Panc1 (cell line): ENCODE measurements at places on chromosomes 5 and 9.
A peak's percentile ranks its signal among the peaks of the same experiment; 100 is the strongest.

- no peak for DNase-seq
Measured at GRCh38 chr9:77647267-77648233, 572 bp downstream of the GNA14 start.

DNA sequence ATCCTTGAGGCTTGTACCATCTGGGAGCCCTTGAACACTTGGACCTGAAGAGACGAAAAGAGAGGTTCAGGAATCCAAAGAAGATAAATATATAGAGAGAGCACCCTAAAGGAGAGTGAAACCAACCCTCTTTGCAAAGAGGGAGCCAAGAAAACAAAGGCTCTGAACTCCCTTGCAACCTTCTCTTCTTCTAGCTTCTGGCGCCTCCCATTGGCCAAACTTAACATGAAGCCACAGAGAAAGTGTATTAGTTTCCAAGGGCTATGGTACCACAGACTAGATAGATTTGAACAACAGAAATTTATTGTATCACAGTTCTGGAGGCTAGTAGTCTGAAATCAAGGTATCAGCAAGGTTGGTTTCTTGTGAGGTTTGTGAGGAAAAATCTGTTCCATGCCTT is 175.1 kb downstream of the HCN1 start:
- DNase-seq = no peak

DNA sequence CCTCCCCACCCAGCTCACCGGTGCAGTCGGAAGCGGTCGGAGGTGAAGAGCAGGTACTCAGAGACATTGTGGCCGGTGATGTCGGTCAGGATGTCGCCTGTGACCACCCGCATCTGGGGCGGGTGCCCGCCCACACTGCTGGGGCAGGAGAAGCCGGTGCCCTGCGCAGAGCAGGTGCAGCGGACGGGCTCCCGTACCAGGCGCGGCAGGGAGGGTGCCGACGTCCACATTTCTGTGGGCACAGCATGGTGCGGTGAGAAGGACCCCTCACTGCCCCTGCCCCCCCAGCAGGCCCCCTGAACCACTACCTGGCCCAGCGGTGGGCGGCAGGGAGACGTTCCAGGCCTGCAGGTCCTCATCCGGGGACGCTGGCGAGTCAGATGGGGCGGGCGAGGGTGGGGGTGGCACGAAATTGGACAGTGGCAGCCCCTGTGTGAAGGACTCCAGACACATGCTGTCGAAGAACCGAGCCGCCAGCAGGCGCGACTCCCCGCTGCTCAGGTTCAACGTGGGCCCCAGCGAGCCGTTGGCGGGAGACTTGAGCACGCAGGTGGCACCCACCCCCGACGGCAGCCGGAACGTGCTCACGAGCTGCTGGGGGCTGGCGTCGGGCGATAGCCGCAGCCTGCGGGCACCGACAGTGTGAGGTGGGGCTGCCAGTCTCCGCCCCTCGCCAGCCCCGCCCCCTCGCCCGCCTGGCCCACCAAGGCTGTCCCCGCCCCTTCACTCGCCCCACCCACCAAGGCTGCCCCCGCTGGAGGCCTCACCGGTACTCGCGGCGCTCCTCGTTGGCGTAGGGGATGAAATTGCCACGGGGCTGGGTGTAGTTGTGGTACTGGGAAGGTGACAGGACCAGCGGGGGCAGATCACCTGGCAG is 15.1 kb downstream of the ABCA2 start:
- no peak for DNase-seq

DNA sequence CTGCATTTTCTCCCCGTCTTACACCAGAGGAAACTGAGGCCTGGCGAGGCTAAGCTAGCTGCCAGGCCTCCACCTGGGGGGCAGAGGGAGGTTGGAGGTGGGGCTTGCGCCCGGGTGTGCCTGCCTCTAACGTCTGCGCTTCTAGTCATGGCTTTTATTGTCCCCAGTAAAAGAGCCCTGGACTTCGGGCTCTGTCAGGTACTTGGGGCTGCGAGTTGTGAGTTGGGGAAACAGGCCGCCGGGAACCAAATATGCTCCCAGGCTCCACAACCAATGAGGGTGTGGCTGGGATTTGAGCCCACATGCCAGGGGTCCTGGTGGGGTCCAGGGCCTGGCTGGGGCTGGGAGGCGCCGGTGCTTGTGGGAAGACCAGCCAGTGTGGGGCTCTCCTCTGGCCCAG is 57.4 kb upstream of the NOTCH1 start:
- DNase-seq = no peak

DNA sequence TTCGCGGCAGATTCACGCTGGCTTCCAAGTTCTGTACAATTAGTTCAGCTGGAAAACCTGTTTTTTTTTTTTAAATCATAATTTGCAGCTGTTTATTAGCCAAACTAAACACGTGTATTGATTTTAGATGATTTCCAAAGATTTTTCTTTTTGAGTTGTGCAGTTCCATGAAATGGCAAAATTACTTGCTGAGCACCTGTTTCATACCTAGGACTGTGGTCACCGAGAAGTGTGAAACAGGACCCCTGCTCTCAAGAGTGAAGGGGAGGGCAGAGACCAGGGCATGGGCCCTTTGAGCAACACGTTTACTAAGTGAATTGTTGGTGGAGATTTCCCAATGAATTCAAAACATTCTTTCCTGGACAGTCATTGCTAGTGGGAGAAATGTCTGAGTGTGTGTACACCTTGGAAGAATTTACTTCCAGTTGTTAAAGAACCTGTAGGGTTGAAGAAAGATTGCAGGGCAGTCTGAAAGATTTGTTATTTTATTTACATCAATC is 688 bp downstream of the SNX24 start:
- no peak for DNase-seq

DNA sequence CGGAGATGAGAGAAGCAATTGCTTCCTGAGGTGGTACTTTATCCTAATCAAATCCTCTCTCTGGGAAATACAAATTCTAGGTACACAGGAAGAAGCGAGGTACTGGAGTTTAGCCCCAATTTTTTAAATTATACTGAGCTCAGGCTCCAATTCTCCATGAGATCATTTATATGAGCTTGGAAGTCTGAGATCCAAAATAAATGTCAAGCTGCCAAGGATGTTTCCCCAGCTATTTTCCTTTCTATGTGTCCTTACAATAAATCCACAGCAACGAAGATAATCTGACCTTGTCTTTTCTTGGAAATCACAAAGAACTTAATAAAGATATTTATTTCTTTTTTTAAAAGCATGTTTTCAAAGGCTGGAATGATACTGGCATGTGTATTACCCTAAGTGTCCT is 597.3 kb downstream of the GABRG2 start:
- no peak for DNase-seq

DNA sequence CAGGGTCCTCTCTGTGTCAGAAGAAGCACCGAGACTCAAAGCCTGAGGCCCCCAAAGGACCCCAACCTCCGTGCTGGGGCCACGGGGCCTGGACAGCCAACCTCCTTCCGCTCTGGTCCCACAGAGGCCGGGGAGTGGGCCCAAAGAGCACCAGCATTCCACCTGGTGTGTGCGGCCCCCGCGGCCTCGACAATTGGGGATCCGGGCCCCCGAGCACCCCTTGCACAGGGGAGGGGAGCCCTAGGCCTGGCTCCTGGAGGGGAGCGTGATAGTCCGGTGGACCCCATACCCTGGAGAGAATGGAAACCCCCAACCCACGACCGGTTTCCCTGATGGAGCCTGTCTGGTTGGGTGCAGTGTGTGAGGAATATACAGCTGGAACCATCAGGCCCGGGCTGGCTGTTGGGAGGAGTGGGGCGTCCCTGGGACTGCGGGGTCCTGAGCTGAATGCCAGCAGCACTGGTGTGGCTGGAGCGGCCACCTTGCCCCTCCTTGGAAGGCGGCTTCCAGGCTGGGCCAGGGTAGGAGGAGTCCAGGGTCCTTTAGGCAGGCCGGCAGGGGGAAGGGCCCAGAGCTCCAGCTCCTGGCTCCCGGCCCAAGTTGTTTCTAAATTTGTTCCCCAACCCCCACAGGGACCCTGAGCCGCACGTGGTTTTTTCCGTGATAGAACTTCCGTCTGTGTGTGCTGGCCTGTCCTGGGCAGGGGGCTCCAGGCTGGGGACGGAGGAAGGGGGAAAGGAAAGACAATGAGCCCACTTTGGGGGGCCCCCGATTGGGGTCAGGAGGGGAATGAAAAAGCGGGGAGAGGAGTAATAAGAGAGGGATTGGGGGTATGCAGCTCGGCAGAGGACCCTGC is 825 bp upstream of the TOR4A start:
- DNase-seq = no peak

GRCh38 chr5:41754857-41755256 is 115.4 kb downstream of the OXCT1 start:
- no peak for DNase-seq

GRCh38 chr9:107905308-107906020 is 415.9 kb upstream of the KLF4 start:
- no peak for DNase-seq

DNA sequence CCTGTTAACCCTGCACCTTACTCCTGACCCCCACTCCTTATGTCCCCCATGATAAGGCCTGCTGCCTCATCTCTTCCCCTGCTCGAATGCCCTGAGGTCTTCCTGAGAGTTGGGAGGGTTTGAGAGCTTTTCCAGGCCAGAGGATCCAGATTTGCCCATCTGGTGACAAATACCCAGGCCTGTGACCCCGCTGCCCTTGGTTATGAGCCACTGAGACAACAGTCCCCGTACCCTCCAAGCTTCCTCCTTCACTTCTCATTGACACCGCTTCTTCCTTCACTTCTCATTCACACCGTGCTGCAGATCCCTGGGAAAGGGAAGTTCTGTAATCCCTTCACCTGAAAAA is 593 bp downstream of the GM2A start:
- DNase-seq = no peak

- DNase-seq = no peak
Measured at GRCh38 chr9:89541798-89542197, 43.9 kb upstream of the SEMA4D start.

- no peak for DNase-seq
Measured at GRCh38 chr5:43312699-43313034, 545 bp downstream of the HMGCS1 start.

DNA sequence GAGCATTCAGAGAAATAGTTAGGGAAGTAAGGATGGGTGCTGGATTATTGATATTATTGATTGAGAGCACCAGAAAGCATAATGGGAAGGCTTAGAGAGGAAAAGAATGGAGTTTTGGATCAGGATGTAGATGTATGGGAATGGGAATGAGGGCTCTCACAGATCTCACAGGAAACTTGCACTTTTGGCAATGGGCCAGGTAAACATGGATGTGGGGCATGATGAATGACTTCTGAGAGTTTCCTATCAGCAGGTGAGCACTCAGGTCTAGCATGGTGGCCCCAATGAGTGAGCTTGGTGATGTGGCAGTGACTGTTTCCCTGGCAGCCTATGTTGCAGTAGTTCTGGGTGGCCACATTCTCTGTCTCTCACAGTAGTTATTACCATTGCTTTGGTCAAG is 283.8 kb downstream of the FBXL7 start:
- DNase-seq = no peak

- DNase-seq = no peak
Measured at GRCh38 chr5:134122530-134122929, 8.0 kb downstream of the TCF7 start.

DNA sequence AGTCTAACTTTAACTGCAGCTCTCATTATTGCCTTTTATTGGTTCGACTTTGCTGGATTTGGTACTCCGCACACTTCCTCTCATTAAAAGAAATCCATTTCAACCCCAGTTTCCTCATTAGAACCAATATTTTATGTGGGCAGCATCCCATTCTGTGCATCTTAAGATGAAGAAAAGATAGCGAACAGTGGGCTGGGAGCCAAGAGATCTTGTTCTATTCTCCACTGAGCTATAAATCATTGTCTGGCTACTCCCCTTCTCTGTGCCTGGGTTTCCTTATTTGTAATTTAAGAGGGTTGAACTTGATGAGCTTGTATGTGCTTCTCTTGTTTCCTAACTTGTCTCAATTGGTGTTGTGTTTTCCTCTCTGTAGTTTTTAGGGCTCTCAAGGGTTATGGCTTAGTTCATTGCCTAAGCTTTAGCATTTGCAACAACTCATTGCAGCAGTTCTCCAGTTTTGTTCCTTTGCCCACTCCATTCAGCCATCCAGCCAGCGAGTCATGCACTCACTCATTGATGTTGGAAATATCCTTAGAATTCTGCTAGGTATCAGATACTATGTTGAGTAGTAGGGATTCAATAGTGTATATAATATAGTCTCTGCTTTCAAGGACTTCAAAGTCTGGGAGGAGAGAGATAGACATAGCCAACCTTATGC is 273.3 kb upstream of the TNC start:
- DNase-seq = no peak

DNA sequence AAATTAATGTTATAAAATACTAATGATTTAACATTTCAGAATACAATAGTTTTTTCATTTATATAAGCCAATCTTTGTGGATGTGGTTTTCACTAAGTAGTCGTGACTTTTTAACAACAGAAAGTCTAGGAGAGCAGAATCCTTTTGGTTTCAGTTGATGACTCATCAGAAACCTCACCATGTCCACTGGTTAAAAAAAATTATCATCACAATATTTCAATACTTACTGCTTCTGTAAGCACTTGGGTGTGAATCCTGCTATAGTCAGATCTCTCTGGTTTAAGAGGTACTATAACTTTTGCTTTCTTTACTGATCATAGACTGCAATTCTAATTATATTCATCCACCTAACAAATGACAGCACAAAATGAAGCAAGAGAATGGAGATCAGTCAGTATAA is 77.2 kb downstream of the MRPS30 start:
- DNase-seq = no peak

- no peak for DNase-seq
Measured at GRCh38 chr5:126274076-126274762, 149.0 kb upstream of the GRAMD2B start.

DNA sequence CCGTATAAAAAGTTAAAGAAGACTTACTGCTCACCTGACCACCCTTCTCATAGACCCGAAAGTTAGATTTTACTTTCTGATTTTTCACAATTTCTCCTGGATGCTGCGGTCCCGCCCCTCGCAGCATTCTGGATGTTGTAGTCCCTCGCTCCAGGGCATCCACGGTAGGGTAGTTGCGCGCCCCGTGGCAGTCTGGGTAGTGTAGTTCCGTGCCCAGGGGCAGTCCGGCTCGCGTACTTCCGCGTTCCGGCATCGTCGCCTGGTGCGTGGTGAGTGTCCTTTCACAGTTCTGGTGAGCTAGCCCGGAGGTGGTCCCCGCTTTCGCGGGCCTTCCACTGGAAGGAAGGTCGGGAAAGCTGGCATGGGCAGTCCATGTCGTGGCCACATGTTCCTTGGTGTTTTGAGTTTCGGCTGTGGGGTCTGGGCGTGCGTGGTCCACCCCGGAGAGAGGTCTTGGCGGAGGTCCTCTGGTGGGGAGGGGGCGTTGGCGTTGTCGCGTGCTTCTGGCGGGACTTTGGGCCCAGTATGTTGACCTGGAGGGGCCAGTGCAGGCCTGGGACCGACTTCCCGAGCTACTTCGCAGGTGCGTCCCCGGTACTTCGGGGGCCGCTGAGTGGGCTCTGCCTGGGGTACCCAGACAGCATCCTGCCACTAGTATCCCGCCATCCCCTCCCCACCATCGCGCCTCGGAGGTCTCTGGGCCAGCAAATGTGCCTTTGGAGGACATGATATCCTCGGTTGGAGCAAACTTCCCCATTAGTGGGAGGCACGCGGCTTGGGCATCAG is at the start of gene ZNF169:
TSS of gene ZNF169 (plus strand) at position 222 of the 786 bp plus-strand sequence. CDS start 19,515 bp downstream, outside the sequence.
- DNase-seq = peak; percentile 30
